ENCODE measurements at places on chromosomes 13 and 19. TPM values are rescaled to one million over a fixed set of nuclear protein-coding genes. Genes with fewer than 3 reads are reported as not detected.

DNA sequence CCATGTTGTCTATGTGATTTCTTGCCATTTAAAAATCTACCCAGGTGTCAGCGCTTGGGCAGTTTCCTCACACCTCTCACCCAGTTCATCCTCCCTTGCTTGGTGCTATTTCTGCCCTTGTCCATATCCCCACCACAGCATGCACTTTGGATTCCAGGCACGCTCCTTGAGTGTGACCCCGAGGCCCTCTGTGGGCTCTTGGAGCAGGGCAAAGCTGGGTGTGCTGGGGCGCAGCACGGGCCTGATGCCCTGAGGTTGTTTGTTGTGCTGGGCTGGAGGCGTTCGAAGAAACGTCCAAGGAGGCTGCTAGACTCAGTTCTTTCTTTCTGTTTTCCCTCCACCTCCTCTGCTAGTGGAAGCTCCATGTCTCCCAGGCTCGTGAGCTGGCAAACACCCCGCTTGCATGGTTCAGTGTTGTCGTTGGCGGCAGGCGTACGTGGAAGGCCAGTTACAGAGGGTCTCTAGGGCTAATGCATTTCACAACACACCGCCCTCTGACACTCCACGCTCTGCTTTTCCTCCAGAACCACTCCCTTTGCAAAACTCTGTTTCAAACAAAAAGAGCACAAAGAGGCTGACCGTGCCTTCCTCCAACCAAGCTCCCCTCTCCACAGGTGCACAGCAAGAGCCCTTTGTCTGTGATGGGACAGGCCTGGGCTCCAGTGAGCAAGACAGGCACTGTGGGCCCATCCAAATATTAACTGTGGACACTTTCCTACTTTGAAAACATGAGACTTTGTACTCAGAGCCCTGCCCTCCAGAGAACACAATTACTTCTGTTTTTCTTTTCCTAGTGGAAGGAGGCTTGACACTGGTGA, 117.7 kb upstream of the GJB6 start:
- no peak for DNase-seq

Gene IFNL1
- polyA plus RNA-seq: not detected

GRCh38 chr13:85333506-85334020, 465.7 kb downstream of the SLITRK6 start:
- peak; percentile 15 for DNase-seq

- DNase-seq: no peak
Observed at GRCh38 chr19:55550321-55550650, 4.9 kb upstream of the SBK3 start.

Gene SLC6A16
- polyA plus RNA-seq: 2.4 TPM

Data from lung (tissue), 17 donors.